AG04449 (cell line): ENCODE measurements at places on chromosomes 3 and 15.

DNA sequence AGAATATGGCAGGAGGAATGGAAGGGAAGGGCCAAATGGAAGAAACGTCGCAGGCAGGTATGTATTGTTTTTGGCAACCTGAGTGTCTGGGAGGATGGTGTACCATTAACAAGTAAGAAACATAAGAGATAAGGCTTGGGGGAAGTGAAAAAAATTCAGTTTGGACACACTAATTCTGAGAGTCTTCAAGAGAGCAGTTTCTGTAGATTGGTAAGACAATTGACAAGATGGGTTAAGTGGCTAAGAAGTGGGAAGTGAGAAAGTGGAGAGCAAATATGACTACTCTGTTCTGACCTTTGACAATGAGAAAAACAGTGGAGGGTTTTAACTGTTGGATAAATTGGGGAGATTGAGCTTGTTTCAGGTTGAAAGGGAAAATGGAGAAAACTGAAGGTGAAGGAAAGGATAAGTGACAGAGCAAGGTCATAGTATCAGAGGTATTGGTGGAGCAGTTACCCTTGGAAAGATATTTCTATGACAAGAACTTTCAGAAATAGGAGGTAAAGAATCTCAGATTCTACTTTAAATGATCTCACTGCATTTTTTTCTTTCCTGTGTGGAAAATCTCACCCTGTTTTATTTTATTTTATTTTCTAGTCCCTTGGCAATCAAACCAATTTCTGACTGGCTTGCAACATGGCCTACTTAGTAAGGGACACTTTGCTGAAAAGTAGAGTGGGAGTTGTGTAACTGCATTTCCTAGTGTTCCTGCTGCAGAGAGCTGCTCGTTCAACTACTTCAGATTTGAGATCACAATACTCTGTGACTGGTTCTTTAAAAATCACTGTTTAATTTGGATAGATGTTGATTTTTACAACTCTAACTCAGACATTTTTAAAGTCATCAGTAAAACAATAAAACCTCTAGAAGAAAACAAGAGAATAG, 23.1 kb upstream of the GABPB1 start:
- no peak for DNase-seq

GRCh38 chr3:164007765-164008164, 1070.5 kb downstream of the SI start:
- DNase-seq, result no peak

GRCh38 chr3:126512026-126512425, 5.5 kb downstream of the UROC1 start:
- no peak for DNase-seq

DNA sequence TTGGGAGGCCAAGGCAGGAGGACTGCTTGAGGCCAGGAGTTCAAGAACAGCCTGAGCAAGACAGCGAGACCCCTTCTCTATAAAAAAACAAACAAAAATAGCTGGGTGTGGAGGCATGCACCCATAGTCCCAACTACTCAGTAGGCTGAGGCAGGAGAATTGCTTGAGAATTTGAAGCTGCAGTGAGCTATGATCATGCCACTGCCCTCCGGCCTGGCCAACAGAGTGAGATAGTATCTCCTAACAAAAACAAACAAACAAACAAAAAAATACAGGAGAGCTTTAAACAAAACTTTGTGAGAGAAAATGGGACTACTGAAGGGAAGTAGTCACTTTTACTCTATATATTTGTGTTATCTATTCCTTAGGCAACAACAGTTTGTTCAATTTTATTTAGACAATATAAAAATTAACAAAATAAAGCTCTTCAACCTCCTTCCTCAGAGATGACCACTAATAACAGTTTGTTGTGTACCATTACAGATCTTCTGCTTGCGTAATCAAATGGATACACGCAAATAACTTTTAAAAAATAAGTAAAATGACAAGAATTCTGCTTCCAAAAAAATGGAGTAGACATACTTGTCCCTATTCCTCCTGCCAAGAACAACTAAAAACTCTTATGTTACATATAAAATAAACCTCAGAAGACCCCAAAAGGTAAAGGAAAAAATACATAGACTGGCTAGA, 17.4 kb downstream of the PHC3 start:
- no peak for DNase-seq

- DNase-seq, result no peak
Measured at GRCh38 chr15:22980189-22981050, at the start of gene CYFIP1. TSS of gene CYFIP1 (minus strand) at chr15:22980368. CDS start at chr15:22947285, 33,083 bp downstream.

- no peak for DNase-seq
Measured at GRCh38 chr15:94297558-94297957, 66.2 kb downstream of the MCTP2 start.

- DNase-seq, result no peak
Measured at GRCh38 chr3:43019006-43019809, 40.1 kb downstream of the GASK1A start.

DNA sequence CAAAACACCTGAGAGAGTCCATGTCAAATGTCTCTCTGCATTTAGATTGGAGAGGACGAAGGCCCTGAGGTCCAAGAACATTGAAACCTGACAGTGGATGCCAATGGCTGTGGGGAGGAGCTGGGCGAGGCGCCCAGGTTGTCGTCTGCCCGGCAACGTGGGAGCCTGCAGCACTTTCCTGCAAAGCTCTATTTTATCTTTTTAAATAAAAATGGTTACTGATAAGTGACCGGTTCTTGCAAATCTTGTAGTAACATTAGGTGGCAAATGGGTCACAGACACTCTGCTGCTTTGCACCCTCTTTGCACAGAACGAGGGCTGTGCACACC, 19.5 kb upstream of the FANCD2 start:
- DNase-seq, result no peak

- peak; percentile 5 for DNase-seq
Measured at GRCh38 chr15:79248183-79248582, 34.3 kb upstream of the ANKRD34C start.

- no peak for DNase-seq
Measured at GRCh38 chr3:84959470-84960271, 882 bp downstream of the CADM2 start.

GRCh38 chr15:65305150-65305758, 777 bp downstream of the RNU5B-1 start:
- no peak for DNase-seq

- no peak for DNase-seq
Measured at GRCh38 chr3:111970376-111970775, 8.4 kb upstream of the ABHD10 start.

DNA sequence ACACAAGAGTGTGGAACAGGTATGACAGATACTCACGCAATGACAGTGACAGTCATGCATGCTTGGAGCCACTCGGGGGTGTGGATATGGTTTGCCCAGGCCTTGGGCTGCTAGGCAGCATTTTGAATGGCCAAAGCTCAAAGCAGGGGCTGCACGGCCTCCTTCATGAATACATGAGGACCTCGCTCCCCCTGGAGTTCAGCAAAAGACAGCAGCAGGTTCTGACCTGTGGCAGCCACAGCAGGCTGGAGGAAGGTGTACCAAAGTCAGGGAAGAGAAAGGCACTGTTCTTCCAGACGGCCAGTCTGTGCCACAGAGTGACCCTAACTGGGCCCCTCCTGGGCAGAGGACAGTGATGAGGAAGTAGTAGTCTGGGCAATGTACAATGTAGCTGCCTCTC, 88.2 kb upstream of the C2CD4B start:
- DNase-seq, result no peak
